ENCODE measurements at places on chromosomes 6 and 20. TPM values are rescaled to one million over a fixed set of nuclear protein-coding genes. Genes with fewer than 3 reads are reported as not detected.

GJE1 gene
- total RNA-seq: not detected

RIPOR2 gene
- not detected for total RNA-seq

TBX18 gene
- total RNA-seq: 3.7 TPM

SHLD1 gene
- total RNA-seq: 4.4 TPM

RAB44 gene
- not detected for total RNA-seq

GJA1 gene
- total RNA-seq: 232 TPM

IRAK1BP1 gene
- 2.5 TPM for total RNA-seq

TBXT gene
- not detected for total RNA-seq

HLA-DOB gene
- total RNA-seq: 1.2 TPM

SLC17A3 gene
- total RNA-seq: not detected

FAM217A gene
- not detected for total RNA-seq

KCNQ2 gene
- total RNA-seq: not detected

PTGIS gene
- 0.53 TPM for total RNA-seq

FAM162B gene
- total RNA-seq: 1.5 TPM

UBE3D gene
- 3.7 TPM for total RNA-seq

DDX27 gene
- 26.3 TPM for total RNA-seq

RSPH4A gene
- 0.63 TPM for total RNA-seq

TNFRSF21 gene
- 83.1 TPM for total RNA-seq

TREM2 gene
- not detected for total RNA-seq

IMPG1 gene
- total RNA-seq: not detected

TREM1 gene
- total RNA-seq: not detected

SCRT2 gene
- total RNA-seq: not detected

EEF1A2 gene
- 2.5 TPM for total RNA-seq

RAMACL gene
- 1.6 TPM for total RNA-seq

TMEM74B gene
- 0.76 TPM for total RNA-seq

PM20D2 gene
- total RNA-seq: 6.8 TPM

HLA-E gene
- 412 TPM for total RNA-seq

SCUBE3 gene
- total RNA-seq: 2.3 TPM

EIF6 gene
- 200 TPM for total RNA-seq

OPN5 gene
- not detected for total RNA-seq

DPPA5 gene
- not detected for total RNA-seq

SYCP2L gene
- total RNA-seq: 0.29 TPM

All from glomerular endothelial cell (primary cell).